ENCODE measurements at places on chromosomes 7 and 10.

DNA sequence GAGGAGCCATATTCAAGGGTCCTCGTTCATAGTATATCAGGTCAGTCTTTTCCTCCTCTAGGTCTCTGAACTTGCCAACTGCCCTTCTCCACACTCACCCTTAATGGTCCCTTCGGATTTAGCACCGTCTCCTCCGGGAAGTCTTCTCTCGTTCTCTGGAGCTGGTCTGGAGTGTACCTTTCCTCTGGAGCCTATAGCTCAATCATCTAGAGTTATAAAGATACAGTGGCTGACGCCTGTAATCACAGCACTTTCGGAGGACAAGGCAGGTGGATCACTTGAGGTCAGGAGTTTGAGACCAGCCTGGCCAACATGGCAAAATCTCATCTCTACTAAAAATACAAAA lies 4.4 kb upstream of the SCD start:
- DNase-seq = no peak

DNA sequence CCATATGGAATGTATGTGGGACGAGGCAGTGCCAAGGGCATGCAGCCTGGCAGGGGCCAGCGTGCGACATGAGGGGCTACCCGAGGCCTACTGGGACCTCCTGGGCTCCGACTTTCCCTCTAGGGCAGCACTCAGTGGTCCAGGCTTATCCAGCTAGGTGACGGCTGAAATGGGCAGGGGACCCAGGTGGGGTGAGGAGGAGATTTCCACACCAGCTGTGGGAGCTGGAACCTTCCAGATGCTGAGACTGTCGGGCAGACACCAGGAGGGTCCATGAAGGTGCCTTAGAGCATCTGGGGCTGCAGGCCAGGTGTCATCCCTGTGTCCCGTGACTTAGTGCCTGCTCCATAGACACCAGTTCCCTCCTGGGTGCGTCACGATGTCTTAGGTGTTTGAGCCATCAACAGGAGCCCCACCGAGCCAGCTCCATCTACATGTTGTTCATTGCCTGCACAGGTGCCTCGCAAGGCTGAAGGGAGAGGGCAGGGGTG lies 13.4 kb downstream of the ZNF316 start:
- DNase-seq = no peak

GRCh38 chr10:117364110-117364960 lies 10.9 kb downstream of the PDZD8 start:
- peak; percentile 75 for DNase-seq

- no peak for DNase-seq
These were observed 3.2 kb downstream of the GLI3 start for GRCh38 chr7:42233695-42234331.

DNA sequence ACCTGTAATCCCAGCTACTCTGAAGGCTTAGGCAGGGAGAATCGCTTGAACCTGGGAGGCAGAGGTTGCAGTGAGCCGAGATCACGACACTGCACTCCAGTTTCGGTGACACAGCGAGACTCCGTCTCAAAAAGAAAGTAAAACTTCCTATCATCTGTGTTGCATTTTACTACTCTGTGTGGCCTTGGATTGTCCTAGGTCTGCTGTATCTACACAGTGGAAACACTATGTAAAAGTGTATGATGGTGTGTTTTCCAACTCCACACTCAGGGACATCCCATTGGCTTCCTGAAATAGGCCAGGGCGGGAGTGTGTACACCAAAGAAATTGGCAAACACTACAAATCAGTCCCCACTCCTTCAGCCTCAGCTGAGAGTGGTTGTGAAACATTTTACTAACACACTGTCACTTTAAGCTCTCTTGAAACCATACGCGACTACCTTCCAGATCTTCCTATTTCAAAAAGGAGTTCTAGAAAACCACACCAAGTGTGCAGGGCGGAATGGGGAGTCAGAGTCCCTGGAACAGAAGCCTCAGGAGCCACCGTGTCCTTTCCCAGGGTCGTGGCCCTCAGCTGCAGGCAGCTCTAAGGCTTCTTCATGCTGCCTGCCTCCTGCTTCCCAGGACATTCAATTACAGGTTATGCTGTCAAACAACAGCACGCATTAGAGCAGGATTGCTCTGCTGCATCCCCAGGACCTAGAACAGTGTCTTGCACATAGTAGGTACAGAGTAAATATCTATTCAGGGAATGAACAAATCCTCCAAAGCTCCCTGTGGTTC lies 275.4 kb downstream of the PARD3 start:
- DNase-seq = peak; percentile 37

- DNase-seq = no peak
These were observed 27.6 kb downstream of the SNX13 start for GRCh38 chr7:17912536-17913235.

GRCh38 chr7:44534501-44534900 lies 6.6 kb downstream of the NPC1L1 start:
- peak; percentile 61 for DNase-seq

DNA sequence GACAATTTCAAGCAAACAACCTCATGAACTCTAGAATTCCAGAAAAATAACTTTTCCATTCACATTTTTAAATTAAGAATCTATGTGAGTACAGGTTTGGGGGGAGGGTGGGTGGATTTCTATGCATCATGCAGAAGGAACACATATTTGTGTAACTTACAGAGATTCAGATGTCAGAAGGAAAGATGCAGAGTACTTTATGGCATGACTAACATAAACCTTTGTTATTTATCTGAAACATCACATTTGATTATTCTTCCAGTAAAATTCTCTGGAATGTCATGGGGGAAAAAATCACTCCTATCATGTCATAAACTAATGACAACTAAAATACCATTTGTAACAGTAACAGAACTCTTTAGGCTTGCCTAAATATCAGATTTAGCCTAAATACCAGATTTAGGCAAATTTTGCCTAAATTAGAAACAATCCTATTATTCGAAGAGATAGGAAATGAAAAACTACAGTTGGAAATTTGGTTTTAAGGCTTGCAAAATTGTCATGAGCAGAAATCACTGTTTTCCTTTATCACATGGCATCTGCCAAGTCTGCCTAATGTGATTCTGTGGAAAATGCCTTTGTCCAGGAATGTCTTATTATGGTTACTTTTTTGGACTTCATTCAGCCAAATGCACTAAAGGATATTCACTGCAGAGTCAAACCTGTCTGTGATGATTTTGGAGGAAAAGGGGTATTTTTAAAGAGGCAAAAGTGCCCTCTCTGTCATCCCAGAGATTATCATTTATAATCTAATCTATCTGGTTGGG lies 527.7 kb upstream of the CELF2 start:
- no peak for DNase-seq

DNA sequence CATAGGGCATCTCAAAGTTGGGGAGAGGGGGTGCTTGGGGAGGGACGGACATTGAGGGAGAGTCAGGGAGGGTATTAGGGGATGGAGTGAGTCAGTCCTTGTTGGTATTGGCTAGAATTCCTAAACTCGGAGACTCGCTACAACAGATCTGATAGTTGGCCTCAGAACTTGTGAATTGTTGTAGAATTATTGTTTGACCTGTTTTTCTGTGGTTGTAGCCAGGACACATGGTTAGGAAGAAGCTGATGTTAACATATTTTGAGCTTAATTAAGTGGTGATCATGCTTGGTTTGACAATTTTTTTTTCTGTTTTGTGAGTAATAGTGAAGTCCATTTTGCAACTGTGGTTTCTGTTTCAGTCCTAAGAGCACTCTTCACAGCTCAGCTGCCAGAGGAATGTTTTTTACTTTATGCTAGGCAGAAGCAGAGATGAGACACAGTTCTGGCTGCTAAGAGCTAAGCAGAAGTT lies 1190.3 kb upstream of the C7orf33 start:
- no peak for DNase-seq

GRCh38 chr7:155296006-155296787 lies 1.5 kb upstream of the INSIG1 start:
- no peak for DNase-seq

- DNase-seq = no peak
These were observed 51.6 kb downstream of the SMKR1 start for GRCh38 chr7:129553899-129554461.

DNA sequence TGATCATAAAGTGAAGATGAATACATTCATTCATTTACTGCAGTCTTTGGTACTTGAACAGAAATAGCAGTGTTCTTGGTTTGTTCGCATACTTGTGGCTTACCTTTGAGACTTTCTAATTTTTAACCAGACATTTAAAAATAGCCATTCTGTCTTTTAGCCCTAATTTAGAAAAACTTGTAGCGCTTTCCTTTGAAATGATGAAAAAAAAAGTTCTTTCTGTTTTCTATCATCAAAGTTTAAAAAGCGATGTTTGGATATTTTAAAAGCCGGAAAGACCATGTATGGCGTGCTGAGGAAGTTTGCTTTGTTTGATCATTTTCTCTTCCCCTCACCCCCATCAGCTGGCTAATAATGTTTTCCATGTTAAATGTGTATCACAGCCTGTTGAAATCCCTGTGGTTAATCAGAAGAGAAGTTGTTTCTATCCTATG lies 116.3 kb downstream of the CUX1 start:
- DNase-seq = no peak

- DNase-seq = no peak
These were observed 21.1 kb downstream of the KLLN start for GRCh38 chr10:87842220-87842641.

DNA sequence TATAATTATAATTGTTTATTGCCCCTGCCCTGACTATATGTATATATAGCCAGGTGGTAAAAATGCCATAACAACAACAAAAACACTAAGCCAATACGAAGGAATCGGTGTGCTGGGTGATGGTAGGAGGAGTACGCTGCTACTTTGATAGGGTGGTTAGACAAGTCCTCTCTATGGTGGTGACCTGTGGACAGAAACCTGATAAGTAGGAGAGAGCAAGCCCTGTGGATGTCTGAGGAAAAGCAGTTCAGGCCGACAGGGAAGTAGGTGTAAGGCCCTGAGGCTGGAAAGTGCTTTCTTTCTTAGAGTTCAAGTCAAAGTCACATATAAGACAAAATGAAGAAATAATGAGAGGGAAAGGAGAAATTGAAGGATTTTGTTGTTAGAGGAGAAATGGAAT lies 823.8 kb upstream of the CELF2 start:
- DNase-seq = peak; percentile 4

DNA sequence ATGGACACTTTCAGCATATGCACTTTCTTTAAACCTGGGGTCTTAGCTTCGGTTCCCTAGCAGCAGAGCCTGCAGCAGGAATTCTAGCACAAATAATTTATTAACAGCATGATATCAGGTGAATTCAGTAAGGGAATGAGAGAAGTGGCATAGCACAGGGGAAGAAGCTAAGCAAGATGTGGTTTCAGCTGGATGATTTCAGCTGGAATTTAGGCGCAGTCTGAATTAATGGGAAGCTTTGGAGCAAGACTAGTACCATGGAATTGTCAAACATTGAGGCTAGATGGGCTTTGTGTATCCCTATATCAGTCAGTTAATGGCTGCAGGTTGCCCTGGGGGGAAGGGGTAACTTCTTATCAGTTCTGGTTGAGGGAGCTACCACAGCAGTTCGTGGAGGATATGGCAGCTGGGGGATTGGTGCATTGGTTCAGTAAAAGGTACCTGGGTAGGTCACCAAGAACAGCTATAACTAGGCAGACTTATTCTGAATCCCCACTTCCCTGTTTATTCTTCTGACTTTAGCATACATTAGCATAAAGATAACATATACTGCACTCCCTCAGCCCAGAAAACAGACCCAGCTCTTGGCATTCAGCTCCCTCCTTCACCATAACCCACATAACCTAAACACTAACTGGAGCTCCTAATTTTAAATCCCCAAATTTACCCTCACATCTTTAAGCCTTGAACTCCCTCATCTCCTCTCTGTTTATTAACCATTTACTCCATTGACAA lies 46.8 kb upstream of the NAMPT start:
- DNase-seq = peak; percentile 14

DNA sequence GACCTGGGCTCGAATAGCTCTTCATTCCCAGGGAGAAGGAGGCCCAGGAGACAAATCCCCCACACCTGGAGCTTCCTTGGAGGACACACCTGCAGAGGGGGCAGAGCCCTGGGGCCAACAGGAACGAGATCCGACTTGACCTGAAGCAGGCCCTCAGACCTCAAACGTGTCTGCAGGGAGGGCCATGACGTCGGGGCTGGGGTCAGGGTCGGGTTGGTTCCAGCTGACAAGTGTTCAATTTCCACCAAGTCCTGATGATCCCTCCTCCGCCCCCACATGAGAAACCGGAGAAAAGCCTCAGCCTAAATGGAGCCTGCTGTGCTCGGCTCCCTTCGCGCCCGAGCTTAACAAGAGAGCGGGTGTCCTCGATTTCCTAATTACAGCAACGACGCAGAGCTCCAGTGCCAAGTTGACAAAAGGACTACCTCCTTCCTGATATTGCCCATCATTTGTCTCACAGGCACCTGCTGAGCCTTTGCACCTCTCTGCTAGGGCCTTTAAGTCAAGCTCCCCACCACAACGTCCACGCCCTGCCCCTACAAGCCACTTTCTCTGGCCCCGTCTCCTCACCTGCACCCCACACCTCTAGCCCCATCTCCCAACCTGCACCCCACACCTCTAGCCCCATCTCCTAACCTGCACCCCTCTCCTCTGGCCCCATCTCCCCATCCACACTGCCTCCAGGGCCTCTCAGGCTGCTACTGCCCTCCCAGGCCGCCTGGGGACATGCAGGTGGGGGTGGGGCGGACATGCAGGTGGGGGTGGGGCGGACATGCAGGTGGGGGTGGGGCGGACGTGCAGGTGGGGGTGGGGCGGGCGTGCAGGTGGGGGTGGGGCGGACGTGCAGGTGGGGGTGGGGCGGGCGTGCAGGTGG lies 519.4 kb downstream of the GLRX3 start:
- DNase-seq = no peak

DNA sequence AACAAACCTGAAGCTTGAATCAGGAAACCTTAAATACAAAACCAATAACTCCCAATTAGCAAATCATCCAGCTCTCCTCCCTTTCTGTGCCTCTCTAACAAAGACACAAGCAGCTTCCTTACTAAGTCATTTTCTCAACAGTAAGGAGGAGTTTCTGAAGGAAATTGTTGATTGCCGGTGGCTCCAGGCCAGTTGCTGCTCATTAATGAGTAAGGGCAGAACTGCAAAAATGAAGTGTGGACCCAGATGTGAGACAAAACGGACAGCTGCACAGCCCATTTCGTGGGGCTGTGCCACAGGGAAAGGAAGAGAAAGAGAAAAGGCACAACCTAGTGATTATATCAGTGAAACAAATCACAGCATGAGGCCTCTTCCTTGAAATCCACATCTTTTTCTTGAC lies 42.8 kb upstream of the RHOBTB1 start:
- no peak for DNase-seq

GRCh38 chr10:13872411-13872810 lies 285.6 kb downstream of the PRPF18 start:
- DNase-seq = no peak

DNA sequence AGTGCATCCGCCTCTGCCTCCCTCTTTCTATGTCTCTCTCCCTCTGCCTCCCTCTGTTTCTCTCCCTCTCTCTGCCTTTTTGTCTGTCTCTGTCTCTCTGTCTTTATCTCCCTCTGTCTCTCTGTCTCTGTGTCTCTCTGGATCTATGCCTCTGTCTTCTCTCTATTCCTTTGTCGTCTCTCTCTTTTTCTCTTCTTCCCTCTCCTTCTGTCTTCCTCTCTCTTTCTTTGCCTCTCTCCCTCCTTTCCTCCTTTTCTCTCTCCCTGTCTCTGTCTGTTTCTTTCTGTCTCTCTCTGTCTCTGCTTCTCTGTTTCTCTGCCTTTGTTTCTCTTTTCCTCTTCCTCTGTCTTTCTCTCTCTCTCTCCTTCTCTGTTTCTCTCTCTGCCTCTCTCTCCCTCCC lies 678.8 kb upstream of the NRP1 start:
- no peak for DNase-seq
